ENCODE measurements at places on chromosomes 16 and 17.
A peak's percentile ranks its signal among the peaks of the same experiment; 100 is the strongest.

- H3K27me3 ChIP-seq = no peaks in the 10 kb centered on the region
- H3K4me3 ChIP-seq = no peak overlapping the region
- DNase-seq = no peak
- no peak overlapping the region for H3K27ac ChIP-seq
- no peaks in the 10 kb centered on the region for H3K36me3 ChIP-seq
These were observed 17.0 kb downstream of the SGSM2 start for GRCh38 chr17:2354311-2354710.

GRCh38 chr17:17315142-17315821 lies 12.1 kb downstream of the NT5M start:
- H3K27ac ChIP-seq = no peak overlapping the region
- DNase-seq = no peak
- H3K27me3 ChIP-seq = peaks cover 5% of the 10 kb centered on the region
- no peaks in the 10 kb centered on the region for H3K4me1 ChIP-seq

DNA sequence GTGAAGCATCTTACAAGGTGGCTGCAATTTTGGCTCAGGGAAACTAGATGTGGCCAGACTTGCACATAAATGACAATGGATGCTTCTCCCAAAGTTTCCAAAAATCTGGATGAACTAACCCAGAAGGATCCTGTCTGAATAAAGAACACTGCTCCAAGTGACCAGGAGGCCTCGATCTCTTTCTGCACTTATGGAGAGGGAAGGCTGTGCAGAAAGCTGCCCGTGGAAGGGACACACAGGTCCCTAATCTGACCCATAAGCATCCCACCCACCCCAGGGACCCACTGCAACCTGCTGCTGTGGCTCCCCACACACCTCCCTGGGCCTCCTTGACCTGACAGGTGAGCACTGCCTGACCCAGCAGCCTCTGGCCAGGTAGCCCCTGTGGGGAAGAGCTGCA lies 74.6 kb upstream of the SEC14L1 start:
- H3K36me3 ChIP-seq = no peaks in the 10 kb centered on the region
- H3K27ac ChIP-seq = no peak overlapping the region
- no peaks in the 10 kb centered on the region for H3K4me1 ChIP-seq
- no peak for DNase-seq
- H3K27me3 ChIP-seq = peaks cover 17% of the 10 kb centered on the region

- H3K27me3 ChIP-seq = peaks cover 2% of the 10 kb centered on the region
- H3K4me1 ChIP-seq = peaks cover 41% of the 10 kb centered on the region
- peaks cover 5% of the 10 kb centered on the region for H3K36me3 ChIP-seq
- no peak for DNase-seq
These were observed 44.4 kb upstream of the ARL4D start for GRCh38 chr17:43354371-43354770.

DNA sequence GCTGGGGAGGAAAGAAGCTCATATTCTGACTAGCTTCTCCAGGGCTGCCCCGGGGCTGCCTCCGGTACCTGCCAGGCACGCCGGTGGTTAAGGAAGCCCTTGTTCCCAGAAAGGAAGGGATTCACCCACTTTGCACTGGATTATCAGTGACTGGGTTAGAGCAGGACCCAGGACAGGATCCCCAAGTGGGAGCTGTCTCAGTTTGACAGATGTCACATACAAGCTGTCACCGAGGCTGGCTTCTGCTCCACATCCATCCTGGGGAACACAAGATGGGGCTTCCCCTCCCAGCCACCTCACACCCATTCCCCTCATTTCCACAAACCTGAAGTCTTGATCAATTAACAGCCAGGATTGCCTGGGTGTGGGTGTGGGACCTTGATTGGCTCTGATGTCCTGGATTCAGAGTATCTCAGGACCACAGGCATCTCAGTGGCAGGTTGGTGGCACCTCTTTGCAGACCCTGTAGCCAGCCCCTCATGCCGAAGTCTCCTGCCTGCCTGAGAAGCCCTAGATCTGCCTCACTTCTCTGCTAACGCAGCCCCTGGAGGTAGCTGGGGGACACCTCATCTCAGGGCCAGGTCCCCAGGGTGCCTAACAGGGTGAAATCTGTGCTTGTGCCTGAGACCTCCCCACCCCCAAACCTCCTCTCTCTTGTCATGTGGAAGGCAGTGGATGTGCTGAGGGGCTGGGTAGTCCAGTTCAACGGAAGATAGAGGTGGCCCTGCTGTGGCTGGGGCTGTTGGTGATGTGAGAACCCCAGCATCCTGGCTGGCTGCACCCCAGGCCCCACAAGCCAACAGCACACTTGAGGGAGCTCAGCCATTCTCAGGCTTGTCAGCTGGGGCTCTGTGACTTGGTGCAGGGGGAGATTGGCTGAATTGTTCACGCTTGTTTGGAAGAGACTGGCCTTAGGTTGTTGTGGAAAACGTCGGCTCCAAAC lies 1.4 kb downstream of the CACNG5 start:
- no peak overlapping the region for H3K4me3 ChIP-seq
- H3K36me3 ChIP-seq = no peaks in the 10 kb centered on the region
- peaks cover 28% of the 10 kb centered on the region for H3K27me3 ChIP-seq
- no peaks in the 10 kb centered on the region for H3K4me1 ChIP-seq

GRCh38 chr16:79535130-79535529 lies 65.4 kb downstream of the MAF start:
- DNase-seq = no peak
- H3K4me1 ChIP-seq = no peaks in the 10 kb centered on the region
- no peaks in the 10 kb centered on the region for H3K36me3 ChIP-seq
- H3K4me3 ChIP-seq = no peak overlapping the region

DNA sequence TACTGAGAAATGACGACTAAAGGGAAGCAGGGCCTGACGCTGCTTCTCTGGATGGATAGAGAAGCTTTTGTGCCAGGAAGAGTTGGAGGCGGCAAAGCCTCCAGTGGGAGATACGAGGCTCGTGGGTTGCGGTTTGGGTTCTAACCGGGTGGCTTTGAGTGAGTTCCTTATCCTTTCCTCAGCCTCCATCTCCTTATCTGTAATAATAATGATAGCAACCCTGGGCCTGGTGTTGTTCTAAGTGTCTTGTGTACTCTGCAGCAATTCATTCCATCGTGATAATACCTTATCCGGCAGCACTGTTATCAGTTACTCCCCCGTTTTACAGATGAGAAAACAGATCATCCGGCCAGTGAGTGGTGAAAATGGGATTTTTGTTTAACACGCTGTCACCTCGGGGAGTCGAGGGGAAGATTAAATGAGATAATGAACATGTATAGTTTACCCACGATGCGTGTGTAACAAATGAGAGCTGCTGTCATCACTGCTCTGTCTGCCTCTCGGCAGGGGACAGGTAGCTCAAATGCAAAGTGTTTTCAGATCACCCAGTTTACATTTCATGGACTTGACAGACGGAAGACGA lies 52.0 kb upstream of the LHX1 start:
- H3K4me1 ChIP-seq = no peaks in the 10 kb centered on the region
- peaks cover 51% of the 10 kb centered on the region for H3K27me3 ChIP-seq
- no peak overlapping the region for H3K27ac ChIP-seq
- no peak for DNase-seq
- H3K36me3 ChIP-seq = peaks cover 6% of the 10 kb centered on the region

- peaks cover 5% of the 10 kb centered on the region for H3K4me1 ChIP-seq
- H3K27ac ChIP-seq = peak overlapping the region; percentile 19
- DNase-seq = peak; percentile 54
These were observed 9.2 kb downstream of the CHD3 start for GRCh38 chr17:7897773-7898172.

DNA sequence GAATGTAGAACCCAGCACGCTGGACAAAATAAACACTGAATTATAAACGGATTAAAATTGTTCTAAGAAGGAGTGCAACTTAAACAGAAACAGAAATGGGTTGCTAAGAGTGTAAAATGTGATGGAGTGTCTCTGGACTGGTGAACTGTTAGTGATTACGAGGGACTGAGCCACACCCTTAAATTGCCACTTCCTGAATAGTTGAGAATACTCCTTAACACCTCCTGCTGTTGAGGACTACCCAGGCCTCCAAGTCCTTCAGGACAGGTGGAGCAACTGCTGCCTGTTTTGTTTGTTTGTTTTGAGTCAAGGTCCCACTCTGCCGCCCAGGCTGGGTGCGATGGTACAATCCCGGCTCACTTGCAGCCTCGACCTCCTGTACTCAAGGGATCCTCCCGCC lies 25.8 kb upstream of the IRF8 start:
- peaks cover 44% of the 10 kb centered on the region for H3K27me3 ChIP-seq
- H3K4me1 ChIP-seq = no peaks in the 10 kb centered on the region
- peaks cover 3% of the 10 kb centered on the region for H3K36me3 ChIP-seq
- no peak overlapping the region for H3K4me3 ChIP-seq

DNA sequence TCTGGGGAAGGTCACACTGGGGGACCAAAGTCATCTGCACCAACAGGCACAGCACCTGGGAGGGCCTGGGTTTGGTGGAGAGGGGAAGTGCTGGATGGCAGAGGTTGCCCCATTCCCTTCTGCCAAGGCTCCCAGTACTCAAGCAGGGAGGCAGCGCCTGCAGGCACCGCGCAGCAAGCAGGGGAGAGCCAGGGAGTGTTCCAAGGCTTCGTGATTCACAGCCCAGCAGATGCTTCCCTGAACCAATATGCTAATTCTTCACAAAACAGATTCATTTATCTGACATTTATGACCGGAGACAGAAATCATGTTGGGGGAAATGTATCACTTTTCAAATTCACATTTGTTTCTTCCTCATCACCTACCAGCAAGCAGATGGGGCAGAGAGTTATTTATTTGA lies 13.4 kb upstream of the CDH5 start:
- no peak for DNase-seq
- H3K4me1 ChIP-seq = peaks cover 17% of the 10 kb centered on the region
- H3K4me3 ChIP-seq = no peak overlapping the region
- H3K27ac ChIP-seq = no peak overlapping the region

DNA sequence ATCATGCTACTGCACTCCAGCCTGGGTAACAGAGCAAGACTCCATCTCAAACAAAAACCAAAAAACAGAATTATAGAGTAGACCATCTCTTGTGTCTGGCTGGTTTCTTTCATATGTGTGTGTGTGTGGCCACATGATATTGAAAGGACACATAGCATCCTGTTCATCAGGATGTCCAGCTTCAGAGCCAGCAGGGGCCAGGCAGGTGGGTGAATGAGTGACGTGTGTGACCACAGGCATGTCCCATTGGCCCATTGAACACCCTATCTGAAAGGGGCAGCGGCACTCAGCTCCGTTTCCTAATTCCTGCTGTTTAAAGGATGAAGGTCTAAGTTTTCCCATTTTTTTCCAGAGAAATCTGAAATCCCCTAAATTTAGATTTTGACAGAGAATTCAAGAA lies 174.2 kb downstream of the PRKCB start:
- H3K36me3 ChIP-seq = no peaks in the 10 kb centered on the region
- no peak overlapping the region for H3K4me3 ChIP-seq
- H3K4me1 ChIP-seq = no peaks in the 10 kb centered on the region
- no peak overlapping the region for H3K27ac ChIP-seq
- peaks cover 3% of the 10 kb centered on the region for H3K27me3 ChIP-seq

DNA sequence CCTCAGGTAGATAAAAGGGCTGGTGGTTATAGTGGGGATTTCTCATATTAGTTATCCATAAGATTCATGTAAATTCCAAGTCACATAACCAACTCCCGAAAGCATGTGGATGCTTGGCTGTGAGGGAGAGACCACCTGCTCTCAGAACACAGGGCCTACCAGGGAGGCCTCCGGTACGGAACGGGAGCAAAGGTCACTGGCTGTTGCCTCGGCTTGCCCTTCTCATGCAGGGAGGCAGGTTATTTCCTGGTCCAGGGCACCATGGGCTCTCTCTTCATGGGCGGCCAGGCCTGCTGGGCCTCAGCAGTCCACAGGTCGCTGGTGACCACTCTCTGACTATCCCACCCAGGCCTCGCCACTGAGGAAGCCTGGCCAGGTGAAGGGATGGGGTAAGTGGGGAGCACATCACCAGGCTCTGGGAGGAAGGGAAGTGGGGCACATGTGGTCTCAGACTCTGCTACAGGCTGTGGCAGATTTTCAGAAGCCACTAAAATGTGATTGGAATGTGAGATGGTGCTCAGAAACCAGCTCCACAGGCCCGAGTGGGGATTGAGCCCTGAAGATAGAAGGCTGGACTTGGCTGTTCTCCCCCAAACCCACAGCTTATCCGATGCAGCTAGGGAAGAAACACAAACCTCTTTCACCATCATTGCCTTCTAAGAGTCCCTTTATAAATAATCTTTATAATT lies 45.4 kb downstream of the HNF1B start:
- H3K27me3 ChIP-seq = peaks cover 4% of the 10 kb centered on the region
- DNase-seq = peak; percentile 34
- H3K36me3 ChIP-seq = no peaks in the 10 kb centered on the region
- H3K4me1 ChIP-seq = peaks cover 63% of the 10 kb centered on the region
- no peak overlapping the region for H3K27ac ChIP-seq

GRCh38 chr16:29011112-29011511 lies 26.3 kb downstream of the LAT start:
- H3K27ac ChIP-seq = no peak overlapping the region
- no peaks in the 10 kb centered on the region for H3K36me3 ChIP-seq
- no peak for DNase-seq
- H3K27me3 ChIP-seq = peaks cover 6% of the 10 kb centered on the region
- peaks cover 16% of the 10 kb centered on the region for H3K4me1 ChIP-seq

DNA sequence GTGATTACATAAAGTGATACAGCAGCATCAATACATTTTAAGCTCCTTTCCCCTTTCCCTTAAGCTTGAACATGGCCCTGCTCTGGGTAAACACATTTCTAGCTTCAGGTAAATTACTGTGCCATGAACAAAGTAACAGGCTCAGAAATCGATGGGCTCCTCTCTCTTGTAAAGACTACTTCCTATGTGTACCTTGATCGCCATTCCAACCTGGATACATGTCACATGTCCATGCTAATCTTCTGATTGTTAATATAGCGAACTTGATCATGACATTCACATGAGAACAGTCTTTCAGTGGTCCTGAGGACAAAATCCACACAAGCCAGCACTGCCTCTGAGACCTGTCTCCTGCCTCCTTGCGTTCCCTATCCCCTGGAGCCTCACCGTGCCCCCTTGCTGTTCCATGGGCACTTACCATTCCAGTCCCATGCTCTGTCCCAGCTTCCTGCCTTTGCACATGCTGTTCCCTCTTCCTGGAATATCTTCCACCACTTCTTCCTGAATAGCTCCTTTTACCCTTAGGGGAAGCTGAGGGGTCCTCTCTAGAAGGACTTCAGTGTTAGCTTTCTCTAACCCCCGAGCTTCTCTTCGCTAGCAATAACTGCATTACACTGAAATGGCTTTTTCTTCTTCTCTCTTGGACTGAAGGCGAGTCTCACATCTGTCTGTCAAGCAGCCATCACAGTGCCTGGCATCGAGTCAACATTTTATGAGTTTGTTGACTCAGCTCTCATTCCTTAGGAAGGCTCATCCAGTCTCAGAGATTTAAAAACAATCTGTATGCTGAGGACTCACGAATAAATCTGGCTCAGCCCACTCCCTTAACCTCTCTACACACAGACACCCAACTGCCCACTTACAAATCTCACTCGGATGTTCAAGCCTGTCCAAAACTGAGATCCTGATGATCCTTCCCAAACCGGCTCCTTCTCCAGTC lies 93.3 kb downstream of the ASIC2 start:
- no peak overlapping the region for H3K27ac ChIP-seq
- no peaks in the 10 kb centered on the region for H3K4me1 ChIP-seq
- no peak overlapping the region for H3K4me3 ChIP-seq
- peaks cover 7% of the 10 kb centered on the region for H3K36me3 ChIP-seq
- H3K27me3 ChIP-seq = no peaks in the 10 kb centered on the region

GRCh38 chr17:1797323-1797722 lies 32.4 kb downstream of the SMYD4 start:
- no peak for DNase-seq
- H3K27ac ChIP-seq = no peak overlapping the region
- H3K27me3 ChIP-seq = no peaks in the 10 kb centered on the region
- no peak overlapping the region for H3K4me3 ChIP-seq
- no peaks in the 10 kb centered on the region for H3K4me1 ChIP-seq

Data from HFFc6 (cell line).